ENCODE measurements at places on chromosomes 11 and 22.

DNA sequence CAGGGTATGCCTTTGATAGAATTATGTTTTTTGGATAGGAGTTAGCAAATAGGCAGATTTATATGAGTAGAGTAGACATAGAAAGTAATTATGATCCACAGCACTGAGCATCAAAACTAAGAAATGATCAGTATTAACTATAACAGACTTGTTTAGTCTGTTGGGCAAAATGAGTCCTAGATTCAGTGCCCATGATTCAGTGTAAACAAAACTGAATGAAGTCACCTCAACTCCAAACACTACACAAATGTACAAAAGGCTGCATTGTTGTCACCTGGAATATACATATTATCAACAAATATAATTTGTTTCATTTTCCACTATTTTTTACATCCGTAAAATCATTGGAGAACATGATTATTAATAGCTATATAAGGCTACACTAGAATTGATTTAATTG lies 6.7 kb downstream of the UEVLD start:
- DNase-seq, result no peak

- peak; percentile 97 for DNase-seq
Observed at GRCh38 chr11:64743591-64744543, at the start of gene RASGRP2. Gene RASGRP2 (minus strand): TSS chr11:64744142. CDS start chr11:64742866, 1,276 bp downstream.

GRCh38 chr22:28935713-28936112 lies 52.3 kb downstream of the ZNRF3 start:
- no peak for DNase-seq

DNA sequence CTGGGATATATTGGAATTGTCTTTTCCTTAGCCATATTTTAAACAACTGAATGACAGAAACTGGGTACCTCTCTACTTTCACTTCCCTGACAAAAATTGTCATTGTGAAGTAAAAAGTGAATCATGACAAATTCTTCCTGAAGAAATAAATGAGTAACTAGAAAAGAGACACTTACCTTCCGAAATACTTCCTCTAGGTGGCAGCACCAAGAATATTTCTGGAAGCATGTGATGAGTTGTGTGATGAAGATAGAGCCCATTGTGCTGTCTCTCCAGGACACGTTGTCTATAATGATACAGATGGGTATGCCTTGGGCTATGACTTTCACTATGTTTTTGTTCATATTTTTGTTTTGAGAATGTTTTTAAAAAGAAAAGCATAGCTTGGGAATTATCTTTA lies 21.5 kb downstream of the CASP4 start:
- no peak for DNase-seq

- DNase-seq, result no peak
Observed at GRCh38 chr11:35347921-35348331, 71.4 kb downstream of the SLC1A2 start.

GRCh38 chr11:44811841-44812448 lies 85.2 kb downstream of the TSPAN18 start:
- DNase-seq, result no peak

- DNase-seq, result no peak
Observed at GRCh38 chr11:123362941-123363340, 67.1 kb upstream of the GRAMD1B start.

- no peak for DNase-seq
Observed at GRCh38 chr11:94134651-94135512, 6.2 kb downstream of the PANX1 start.

GRCh38 chr11:92449222-92449621 lies 224.6 kb downstream of the FAT3 start:
- DNase-seq, result no peak

DNA sequence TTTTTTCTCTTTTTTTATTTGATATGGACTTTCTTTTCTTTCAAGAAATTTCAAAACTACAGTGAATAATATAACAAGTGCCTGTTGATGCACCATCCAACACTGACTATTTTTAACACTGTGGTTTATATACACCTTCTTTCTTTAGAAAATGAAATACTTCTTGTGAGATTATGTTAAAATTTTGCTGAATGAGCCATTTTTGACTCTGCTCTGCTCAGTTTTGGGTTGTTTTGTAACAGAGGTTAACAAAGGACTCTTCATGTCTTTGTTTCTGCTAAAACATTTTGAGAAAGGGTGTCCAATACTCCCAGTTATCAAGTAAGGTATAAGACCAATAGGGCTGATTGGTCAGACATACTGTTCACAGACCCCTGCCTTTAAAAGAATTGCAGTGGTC lies 44.0 kb upstream of the TENM4 start:
- DNase-seq, result no peak

- DNase-seq, result no peak
Observed at GRCh38 chr11:134138376-134138775, 69.5 kb downstream of the JAM3 start.

DNA sequence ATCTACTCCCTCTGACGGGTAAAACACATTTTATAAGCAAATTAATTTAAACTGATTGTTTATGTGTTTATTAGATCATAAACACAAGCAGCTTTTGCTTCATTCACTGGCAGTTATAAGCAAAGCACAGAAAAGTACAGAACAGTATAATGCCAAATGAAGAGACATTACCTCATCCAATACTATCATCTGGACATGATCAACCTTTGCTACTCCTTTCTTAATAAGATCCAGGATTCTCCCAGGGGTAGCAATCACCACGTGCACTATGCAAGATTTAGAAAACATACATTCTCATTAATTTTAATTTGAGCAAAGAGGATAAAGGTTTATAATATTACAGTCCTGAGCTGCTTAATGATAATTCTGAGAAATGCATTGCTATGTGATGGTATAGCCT lies 27.9 kb downstream of the DDX6 start:
- no peak for DNase-seq

- no peak for DNase-seq
Observed at GRCh38 chr22:37026325-37026724, 6.8 kb downstream of the MPST start.

DNA sequence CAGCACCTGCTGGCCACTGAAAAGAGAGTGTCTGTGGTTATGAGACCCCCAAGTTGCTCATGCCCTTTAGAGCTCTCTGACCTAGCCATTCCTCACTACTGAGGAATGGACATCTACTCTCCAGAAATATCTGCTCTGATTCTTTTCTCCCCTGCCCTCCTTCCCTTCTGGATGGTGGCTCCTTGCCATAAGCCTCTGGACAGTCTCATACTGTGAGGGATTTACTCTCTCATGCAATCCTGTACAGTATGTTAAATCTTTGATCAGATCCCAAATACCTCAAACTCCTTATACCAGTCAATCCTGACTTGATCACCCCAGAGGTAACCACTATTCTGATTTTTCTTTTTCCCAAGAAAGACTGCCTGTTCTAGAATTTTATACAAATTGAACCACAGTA lies 80.7 kb downstream of the ARHGAP20 start:
- no peak for DNase-seq

DNA sequence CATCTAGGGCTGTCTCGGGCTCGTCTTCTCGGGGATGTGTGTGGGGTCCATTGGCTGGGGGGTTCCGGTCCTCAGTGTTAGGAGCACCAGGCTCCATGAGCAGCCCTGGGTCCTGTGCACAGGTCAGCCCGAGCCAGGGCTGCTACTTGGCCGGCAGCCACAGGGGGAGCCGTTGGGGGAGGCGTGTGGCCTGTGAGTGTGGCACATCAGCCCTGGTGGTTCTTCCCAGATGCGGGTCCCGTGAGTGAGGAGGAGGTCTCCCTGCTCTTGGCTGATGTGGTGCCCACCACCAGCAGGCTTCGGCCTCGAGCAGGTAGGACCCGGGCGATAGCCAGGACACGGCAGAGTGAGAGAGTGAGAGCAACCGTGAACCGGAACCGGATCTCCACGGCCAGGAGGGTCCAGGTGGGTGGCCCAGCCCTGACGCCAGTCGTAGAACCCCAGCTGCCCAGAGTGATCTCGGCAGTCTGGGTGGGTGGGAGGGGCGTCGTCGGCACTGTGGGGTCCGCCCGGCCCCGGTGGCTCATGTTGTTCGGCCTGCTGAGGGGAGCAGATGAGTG lies 18.5 kb downstream of the IRF7 start:
- DNase-seq, result no peak

DNA sequence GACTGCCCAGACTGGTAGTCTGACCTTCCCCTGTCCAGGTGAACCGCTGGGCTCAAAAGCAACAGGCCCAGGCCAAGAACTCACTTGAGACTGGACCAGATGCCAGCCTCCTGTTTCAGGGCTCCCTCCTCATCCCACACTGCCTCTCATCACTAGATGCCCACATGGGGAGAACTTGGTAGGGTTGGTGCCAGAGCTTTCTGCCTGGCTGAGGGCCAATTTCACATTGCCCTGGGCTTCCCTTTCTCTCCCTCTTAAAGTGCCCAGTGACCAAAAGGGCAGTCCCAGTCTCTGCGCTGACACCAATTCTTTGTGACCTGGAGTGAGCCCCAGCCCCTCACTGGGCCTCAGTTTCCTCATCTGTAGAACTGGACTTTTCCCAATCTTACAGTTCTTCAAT lies 41.7 kb downstream of the C11orf58 start:
- DNase-seq, result no peak

GRCh38 chr22:27134315-27134701 lies 476.9 kb downstream of the MIAT start:
- DNase-seq, result no peak

DNA sequence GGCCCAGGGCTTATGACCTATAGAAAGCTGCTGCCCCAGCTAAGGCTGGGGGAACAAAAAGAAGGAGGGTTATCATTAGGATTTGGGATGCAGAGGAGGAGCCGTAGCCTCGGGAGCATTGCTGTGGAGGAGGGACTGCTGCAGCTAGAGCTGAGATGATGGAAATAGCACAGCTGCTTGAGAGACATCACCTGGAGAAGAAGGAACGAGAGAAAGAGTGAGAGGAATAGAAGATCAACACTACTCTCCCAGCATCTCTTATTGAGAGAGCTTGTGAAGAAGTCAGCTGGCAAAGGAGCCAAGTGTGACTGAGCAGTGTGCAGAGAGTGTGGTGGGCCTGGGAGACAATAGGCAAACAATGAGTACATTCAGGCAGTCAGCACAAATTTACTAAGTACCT lies 100.7 kb upstream of the PLET1 start:
- DNase-seq, result no peak

DNA sequence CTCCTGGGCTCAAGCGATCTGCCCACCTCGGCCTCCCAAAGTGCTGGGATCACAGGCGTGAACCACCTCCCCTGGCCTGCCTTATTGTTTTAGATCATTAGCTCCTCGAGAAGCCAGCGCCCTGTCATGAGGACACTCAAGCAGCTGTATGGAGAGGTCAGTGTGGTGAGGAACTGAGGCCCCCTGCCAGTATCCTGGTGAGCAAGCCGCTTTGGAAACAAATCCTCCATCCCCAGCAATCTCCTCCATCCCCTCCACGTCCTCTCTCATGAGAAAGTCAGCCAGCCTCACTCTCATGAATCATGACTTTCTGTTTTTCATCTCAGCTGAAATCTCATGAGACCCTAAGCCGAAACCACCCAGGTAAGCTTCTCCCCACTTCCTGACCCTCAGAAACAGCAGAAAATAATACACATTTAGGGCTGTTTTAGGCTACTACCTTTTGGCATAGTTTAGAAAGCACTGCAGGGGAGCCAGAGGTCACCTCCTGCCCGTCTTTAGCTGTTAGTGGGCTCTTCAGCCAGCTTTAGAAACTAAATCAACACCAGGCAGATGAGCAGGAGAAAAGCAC lies 56.0 kb downstream of the CTTN start:
- no peak for DNase-seq

- DNase-seq, result peak; percentile 16
Observed at GRCh38 chr11:2796091-2796490, 89.5 kb downstream of the CDKN1C start.

DNA sequence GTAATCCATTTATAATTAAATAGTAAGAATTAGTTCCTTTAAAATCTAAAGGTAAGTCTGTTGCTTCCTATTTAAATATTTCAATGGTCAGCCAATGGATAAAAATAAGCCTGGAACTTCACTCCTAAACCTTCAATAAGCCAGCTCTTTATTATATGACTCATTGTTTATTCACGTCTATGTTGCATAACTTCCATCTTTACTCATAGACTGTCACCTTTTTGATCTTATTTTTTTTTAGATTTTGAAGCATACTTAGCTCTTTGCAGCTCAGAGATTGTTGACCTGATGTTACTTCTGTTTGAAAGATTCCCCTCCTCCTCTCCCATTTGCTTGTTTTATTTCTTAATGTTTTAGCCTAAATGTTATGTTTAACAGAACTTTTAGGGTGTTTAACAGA lies 1571.2 kb upstream of the RAG2 start:
- DNase-seq, result no peak

DNA sequence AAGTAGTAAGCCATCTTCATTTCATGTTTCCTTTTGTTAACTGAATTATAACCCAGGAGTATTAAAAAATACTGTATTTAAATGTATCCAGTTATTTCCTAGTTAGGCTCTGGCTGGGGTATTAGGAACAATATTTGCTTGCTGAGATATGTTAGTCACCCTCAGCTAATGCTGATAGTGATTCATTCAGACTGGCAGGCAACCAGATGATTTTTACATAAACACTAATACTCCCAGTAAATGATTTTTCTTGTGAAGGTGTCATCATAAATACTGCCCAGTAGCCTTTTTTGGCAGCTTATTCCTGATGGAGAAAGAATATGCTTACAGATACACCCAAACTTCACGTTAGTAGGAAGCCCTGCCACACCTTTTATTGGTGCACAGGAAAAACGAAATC lies 8.1 kb downstream of the YWHAH start:
- DNase-seq, result no peak

GRCh38 chr11:67505605-67506396 lies 638 bp upstream of the PITPNM1 start:
- DNase-seq, result peak; percentile 94

DNA sequence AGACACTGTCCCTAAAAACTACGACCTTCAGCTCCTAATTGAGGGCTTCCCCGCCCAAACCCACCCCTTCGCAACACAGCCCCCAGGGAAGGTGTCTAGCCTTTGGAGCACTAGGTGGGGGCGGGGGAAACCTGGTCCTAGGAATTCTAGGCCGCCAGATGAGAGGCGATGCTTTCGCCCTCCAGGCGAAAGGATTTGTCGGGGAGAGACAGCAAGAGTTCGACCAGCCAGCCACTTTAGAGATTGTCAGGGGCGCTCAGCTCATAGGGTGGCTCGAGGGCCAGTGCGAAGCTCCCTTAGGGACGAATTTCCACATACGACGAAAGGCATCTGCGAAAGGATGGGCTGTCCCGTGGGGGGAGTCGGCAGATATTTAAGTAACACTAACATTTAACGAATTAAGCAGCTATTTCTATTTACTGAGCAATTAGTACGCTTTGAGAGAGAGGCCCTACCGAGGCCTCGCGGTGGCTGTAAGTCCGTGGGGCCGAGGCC lies 5.3 kb downstream of the CD248 start:
- no peak for DNase-seq

DNA sequence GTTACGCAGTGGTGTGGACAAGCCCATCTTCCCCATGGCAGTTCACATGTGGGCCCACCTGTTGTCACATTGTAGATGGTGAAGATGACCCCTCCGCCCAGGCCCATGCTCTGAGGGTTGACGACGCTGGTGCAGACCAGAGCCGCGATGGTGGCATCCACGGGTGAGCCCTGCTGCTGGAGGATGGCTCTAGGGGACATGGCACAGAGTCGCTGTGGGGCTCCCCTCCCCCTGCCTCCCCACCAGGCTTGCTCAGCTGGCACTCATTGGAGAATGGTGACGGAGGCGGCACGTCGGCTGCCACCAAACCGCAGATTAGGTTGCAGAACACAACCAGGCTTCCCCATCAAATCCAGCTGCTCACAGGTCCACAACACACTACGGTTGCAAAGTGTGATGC lies 11.1 kb downstream of the GGT5 start:
- DNase-seq, result no peak

GRCh38 chr22:27073601-27074425 lies 416.4 kb downstream of the MIAT start:
- no peak for DNase-seq

GRCh38 chr11:120499088-120499487 lies 12.5 kb upstream of the GRIK4 start:
- no peak for DNase-seq

- DNase-seq, result no peak
Observed at GRCh38 chr22:50516068-50516467, 8.0 kb downstream of the NCAPH2 start.
